Transverse colon (tissue), 4 donors: ENCODE measurements at places on chromosomes 5 and 9. TPM values are rescaled to one million over a fixed set of nuclear protein-coding genes. Genes with fewer than 3 reads are reported as not detected.

Gene PROB1
- 0.60 TPM for total RNA-seq

Gene IFNK
- not detected for total RNA-seq

Gene PCA3
- not detected for total RNA-seq

DNA sequence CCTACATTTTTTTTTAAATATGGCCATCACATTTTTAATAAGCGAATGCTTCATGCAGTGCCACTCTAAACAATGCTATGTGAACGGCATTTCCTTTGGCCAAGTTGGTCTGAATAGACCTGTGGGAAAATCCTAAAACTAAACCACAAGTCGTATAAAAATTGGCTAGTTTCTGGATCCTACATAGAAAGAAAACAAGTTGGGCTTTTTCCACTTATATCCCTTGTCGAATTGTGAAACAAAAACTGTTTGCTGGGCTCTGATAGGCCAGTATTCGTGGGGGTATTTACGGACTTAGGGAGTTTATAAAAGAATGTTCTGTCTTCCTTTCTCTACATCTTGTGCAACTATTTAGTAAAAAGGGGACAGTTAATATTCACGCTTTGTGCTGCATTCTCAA, 153.1 kb upstream of the KLF9 start:
- no peak for DNase-seq
- H3K4me3 ChIP-seq: no peak overlapping the region
- no peaks in the 10 kb centered on the region for H3K27me3 ChIP-seq
- H3K4me1 ChIP-seq: no peaks in the 10 kb centered on the region
- no peaks in the 10 kb centered on the region for H3K36me3 ChIP-seq
- H3K27ac ChIP-seq: no peak overlapping the region
